ENCODE measurements at places on chromosomes 16 and 17. TPM values are rescaled to one million over a fixed set of nuclear protein-coding genes. Genes with fewer than 3 reads are reported as not detected.

FAM222B gene
- 5.0 TPM for total RNA-seq

GRCh38 chr16:87216841-87217275 is 100.3 kb downstream of the C16orf95 start:
- peak; percentile 97 for DNase-seq

- DNase-seq = no peak
Observed at GRCh38 chr17:79261355-79262072, 186.9 kb downstream of the ENGASE start.

DNA sequence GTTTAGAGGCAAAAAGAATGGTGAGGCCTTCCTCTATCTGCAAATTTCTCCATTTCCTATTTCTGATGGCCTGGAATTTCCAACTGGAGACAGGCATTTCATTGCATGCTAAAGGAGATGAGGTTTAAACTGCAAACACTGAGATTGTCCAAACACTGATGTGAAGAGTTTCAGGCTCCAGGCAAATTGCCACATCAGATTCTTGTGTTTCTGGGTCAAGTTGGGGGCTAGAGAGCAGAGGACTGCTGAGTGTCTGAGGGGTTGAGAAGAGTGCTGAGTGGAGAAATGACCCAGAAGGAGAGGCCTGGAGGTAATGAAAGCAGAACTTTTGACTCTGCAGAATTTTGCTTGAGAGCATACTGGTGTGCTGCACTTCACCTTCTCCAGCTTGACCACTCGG is 216.7 kb upstream of the MPHOSPH6 start:
- no peak for DNase-seq

DNA sequence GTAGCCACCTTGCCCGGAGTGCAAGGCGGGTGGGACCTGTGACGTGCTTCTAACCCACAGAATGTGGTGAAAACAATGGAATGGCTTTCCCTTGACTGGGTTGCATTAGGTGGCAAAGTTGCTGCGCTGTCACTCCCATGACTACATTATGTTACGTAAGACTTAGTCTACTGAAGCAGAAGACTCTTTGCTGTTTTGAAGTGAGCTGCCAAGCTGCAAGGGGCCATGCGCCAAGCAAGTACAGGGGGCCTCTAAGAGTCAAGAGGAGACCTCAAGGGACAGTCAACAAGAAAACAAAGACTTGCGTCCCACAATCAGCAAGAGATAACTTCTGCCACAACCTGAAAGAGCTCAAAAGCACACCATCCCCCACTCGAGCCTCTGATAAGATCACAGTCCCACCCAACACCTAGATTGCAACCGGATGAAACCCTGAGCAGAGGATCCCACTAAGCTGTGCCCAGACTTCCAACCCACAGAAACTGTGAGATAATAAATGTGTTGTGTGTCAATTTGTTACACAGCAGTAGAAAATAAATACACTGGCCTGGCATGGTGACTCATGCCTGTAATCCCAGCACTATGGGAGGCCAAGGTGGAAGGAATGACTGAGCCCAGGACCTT is 16.5 kb downstream of the ANKRD11 start:
- no peak for DNase-seq

DNA sequence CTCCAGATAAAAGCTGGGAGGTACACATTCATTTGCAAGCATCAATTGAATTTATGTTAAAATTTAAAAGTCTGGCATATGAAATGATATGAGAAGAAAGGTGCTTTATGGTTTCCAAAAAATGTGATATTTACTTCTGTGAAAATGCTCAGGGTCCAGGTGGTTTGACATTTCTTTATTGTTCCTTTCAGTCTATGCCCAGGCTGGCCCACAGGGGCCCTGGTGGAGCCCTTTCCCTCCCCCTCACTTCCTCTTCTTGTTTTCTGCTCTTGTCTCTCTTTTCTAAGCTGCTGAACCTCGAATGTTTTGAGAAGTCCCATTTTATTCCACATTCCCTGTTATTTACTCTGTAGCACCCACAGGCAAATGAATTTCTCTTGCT is 127.8 kb downstream of the HS3ST3B1 start:
- no peak for DNase-seq

- no peak for DNase-seq
Observed at GRCh38 chr17:4631836-4632580, 9.5 kb downstream of the ALOX15 start.

DNA sequence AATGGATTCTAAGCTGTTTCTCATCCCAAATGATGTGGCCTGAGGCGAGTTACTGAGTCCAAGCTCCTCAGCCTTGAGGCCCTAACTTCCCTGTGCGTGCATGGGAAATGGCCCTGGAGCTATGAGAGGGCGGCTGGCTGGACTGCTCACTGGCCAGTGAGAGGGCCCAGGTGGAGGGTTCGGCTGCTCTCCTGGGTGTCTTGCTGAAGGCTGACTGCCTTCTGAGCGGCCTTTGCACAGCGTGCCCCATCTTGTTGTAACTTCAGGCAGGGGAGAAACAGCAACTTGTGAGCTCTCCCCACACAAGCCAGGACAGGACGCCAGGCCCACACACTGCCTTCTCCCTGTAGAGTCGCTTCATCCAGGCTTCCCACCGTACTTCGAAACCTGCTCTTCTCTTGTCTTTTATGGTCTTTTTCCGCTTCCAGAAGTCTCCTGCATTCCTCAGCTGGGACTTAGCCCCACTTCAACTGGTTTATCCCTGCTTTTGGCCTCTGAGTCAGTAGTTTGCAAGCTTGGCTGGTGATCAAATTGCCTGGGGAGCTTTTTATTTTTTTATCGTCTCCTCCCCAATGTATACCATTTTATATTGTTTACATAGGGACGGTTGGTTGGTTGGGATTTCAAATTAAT is 13.3 kb downstream of the CDH3 start:
- peak; percentile 91 for DNase-seq

- peak; percentile 46 for DNase-seq
Observed at GRCh38 chr16:83533193-83533592, 274.6 kb upstream of the HSBP1 start.

- peak; percentile 74 for DNase-seq
Observed at GRCh38 chr17:16521070-16521727, 29.2 kb upstream of the LRRC75A start.

Data from SJSA1 (cell line).